Stimulated activated CD8-positive, alpha-beta memory T cell treated with anti-CD3 and anti-CD28 coated beads, Interleukin-12 subunit alpha, Interleukin-12 subunit beta, amount 100 ng/mL, for 1 hour (primary cell): ENCODE measurements at places on chromosomes 4 and X.

GRCh38 chrX:74551934-74552333, 62.5 kb downstream of the RLIM start:
- DNase-seq = no peak

DNA sequence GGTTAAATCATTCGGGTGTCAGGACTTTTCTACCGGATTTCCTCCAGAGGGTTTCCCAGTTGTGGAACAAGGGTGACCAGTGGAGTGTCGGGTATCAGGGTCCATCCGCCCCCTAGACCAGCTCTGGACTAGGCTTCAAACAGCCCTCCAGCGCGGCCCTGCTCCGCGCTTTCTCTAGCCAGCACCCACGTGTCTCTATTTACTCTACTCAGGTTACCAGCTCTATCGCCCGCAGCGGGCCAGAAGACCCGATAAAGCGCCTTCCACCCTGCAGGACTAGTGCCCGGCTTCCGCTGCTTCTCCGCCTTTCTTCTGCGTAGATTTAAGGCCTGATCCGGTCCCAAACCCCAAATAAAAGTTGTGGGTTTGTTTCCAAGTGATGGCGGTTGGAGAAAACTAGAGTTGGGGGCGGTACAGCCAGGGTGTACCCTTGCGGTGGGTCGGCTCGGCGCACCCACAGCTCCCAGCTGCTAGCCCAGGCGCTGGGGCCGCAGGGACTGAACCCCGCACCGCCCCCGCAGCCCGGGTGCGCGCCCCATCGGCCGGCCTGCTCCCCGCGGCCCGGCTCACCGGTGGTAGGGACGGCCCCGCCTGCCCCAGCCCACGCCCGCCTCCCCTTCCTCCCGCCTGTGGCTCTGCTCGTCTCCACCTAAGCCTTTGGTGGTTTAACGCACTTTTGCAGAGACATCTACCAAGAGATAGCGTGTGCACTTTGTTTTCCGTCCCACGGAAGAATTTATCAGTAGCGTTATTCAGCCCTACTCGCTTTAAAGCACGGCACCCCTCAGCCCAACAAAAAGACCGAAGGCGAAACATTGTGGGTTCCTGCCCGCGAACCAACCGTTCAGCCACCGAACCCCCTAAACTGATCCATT, 2.1 kb downstream of the LEF1 start:
- no peak for DNase-seq

DNA sequence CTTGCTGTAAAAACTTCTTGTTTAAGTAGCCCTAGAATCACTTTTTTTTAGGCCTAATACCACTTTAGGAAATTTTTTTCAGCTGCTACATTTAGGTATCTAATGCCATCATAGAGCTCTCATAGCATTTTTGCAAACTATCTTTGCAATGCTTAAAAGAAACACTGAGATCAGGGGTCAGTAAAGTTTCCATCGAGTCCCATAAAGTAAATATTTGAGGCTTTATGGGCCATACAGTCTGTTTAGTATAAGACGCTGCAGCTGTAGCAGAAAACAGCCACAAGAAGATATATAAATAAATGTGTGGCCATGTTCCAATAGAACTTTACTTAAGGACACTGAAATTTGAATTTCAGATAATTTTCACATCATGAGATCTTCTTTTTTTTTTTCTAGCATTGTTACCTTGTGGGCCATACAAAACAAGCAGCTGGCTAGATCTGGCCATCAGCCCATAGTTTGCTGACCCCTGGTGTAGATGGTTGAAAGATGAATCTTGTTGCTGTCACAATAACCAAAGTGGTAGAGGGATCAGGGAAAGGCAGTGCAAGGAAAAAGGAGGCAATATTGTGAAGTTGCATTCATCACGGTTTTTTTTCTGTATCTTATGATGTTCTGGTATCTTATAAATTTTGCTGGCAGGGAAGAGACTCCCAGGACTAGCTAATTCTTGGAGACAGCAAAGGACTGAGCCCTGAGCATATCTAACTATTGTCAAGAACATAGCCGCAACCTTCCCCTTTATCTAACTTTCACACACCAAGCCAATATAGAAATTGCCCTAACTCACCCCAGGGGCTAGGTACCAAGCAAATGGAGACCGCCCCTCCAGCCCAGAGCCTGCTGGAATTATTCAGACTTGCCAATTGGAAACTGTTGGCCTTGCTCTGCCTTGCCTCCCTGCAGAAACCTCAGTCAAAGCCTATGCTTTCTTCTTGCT, 46.6 kb downstream of the RASGEF1B start:
- DNase-seq = no peak

GRCh38 chr4:164501074-164501473, 252.9 kb upstream of the SMIM31 start:
- no peak for DNase-seq

DNA sequence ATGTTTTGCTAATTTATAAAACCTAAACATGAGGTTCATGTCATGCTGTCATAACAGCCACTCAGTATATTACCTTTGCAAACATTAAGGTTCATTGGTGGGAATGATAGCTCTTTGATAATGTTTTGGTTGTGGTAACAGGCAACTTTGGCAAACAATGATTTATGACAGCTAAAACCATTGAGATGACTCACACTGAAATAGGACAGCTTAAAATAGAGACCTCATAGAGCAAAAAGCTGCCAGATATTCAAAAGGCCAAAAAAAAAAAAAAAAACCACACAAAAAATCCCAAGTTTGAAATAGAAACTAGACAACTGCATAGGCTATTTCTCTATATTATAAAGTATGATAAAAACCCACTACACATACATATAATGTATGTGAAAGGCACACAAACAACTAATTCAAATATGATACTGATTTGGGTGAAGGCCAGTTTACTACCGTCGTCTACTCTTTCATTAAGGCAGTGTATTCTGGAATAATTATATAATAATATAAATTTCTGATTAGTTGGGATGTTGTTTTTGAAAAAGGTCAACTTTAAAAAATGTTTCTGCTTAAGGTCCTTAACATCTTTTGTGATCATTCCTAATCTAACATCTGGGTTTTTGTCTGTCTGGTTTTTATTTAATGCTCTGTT, 646.0 kb upstream of the PITX2 start:
- DNase-seq = no peak

DNA sequence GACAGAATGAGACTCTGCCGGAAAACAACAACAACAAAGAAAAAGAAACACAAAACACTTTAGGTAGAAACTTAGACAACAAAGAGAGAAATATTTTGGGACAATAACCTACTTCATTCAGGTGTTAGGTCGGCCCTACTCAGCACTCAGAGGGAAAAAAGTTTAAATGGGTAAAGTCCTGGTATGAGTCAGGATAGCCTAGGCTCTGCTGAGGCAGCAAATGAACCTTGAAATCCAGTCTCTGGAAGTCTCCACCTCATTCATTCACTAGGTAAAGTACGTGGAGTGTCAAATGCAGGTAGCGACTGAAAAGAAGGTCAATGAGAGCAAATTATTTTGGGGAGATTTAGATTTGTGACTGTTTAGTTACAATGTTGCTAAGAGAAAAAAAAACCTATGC, 127.4 kb downstream of the FHDC1 start:
- no peak for DNase-seq

DNA sequence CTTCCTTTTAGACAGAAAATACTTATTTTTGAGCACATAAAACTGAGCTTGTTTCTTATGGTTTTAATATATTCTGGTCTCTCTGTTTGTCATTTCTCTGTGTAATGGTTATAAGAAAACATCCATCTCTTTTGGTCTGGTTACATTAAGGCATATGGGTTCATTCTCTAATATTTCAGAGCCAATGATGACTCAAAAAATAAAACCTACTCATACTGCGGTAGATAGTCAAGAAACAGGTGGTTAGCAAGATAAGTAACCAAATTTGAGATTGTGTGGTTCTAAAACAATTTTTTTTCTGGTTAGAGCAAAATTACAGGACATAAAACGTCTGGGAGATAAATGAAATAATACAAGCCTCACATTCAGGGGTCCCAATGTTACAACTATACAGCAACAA, 654.5 kb downstream of the STIM2 start:
- no peak for DNase-seq

GRCh38 chr4:128908735-128909134, 99.2 kb downstream of the JADE1 start:
- DNase-seq = no peak

GRCh38 chrX:63350465-63350877, 661 bp downstream of the SPIN4 start:
- DNase-seq = no peak

DNA sequence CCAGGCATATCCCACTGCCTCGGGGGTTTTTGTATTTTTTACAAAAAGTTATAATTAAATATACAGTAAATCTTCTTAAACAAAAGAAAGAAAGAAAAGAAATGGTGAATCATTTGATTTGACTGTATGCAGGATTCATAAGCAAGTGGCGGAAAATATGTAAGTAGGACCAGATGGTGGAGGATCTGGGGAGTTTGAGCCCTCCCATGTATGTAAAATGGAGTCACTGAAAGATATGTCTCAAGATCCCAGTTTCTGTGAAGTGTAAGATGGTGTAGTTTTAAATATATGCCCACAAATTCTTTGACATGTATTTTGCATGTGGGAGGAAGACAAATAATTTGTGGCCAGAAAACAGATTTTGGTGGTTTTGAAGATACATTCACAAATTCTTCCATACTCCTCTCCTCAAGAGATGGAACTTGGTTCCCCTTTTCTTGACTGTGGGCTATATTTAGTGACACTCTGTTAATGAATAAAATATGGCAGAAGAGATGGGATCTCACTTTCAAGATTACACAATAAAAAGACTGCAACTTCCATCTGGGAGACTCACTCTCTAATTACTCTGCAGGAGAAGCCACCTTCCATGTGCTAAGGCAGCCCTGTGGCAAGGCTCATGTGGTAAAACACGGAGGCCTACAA, 133.6 kb upstream of the S100G start:
- DNase-seq = no peak

- no peak for DNase-seq
These were observed 837 bp downstream of the CITED1 start for GRCh38 chrX:72304877-72305276.

DNA sequence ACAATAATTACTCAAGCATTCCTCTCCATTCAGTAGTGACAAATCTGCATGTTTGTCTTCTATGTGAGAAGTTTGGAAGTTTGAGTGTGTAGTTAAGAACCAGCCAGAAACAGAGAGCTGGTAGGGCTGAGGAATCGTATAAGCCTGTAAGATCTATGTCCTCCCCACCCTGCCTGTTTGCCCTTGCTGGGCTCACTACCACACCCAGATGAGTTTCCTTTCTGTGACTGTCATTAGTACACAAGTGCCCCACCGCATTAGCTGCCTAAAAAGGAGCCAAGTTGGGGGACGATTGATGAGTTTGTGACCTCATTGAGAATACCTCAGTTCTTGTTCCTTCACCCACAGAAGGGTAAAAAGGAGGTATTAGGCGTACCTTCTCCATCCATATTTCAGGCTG, 28.3 kb downstream of the DOCK11 start:
- DNase-seq = peak; percentile 25

GRCh38 chr4:181684310-181684709, 558.9 kb upstream of the TENM3 start:
- DNase-seq = no peak

DNA sequence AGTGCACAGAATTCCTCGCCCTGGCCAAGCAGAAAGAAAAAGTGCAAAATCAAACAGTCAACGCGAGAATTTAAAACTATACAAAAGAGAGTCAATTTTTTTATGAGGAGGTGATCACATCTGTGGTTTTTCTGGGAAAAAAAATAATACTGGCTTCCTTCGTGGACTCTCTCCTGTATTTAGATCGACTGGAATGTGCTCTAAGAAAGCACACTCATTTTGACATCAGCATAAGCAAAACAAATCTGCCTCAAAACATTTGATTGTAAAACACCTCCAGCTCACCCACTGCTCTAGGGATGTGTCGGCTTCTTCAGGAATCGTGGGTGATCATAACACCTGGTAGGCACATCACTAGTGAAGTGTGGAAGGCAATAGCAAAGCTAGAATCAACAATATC, 417.4 kb upstream of the FAT1 start:
- no peak for DNase-seq

- no peak for DNase-seq
These were observed 1.8 kb upstream of the TMEM164 start for GRCh38 chrX:110000847-110001713.

DNA sequence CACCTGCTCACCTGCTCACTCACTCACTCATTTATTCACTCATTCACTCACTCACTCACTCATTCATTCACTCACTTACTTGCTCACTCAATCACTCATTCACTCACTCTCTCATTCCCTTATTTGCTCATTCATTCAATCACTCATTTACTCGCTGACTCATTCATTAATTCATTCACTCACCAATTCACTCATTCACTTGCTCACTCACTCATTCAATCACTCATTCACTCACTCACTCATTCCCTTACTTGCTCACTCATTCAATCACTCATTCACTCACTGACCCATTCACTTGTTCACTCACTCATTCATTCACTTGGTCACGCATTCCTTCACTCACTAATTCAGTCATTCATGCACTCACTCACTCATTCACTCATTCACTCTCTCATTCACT, 88.7 kb upstream of the AFAP1 start:
- no peak for DNase-seq

DNA sequence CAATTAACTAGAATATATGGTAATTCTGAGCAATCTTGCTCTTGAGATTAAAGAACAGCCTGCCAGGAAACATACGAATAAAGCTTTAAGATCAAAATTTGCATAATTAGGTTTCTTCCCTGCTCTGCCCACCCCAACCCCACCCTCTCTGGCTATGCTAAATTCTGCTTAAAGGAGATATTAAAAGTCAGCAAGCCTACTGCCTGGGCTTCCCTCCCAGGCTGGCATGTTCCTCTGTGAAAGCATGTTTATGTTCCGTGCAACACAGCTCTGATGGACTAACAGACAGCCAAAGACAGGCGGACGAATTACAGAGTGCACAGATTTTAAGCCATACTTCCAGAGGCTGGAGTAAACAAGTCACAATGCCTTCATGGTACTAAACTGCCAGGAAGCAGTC, 28.4 kb downstream of the CD99L2 start:
- no peak for DNase-seq

GRCh38 chr4:23945451-23946017, 55.7 kb upstream of the PPARGC1A start:
- no peak for DNase-seq

GRCh38 chr4:184722798-184723197, 11.1 kb downstream of the CENPU start:
- no peak for DNase-seq

GRCh38 chr4:159829184-159829583, 726.3 kb downstream of the RAPGEF2 start:
- no peak for DNase-seq

DNA sequence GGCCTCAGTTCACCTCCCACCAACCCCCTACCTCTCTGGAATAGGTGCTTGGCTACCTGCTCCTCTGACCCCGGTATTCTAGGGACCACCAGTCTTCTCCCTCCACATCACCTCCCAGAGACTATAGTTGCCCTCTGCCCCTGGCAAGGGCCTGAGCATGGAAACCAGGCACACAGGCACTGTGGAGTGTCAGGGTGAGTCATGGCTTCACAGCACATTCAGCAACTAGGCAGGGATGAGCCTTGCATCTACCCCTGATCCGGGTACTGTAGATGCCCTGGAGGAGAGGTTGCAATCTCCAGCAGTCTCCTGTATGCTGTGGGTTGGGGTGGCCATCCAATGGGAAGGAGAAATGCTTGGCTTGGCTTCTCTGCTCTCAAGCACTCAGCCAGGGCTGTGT, 472.7 kb downstream of the IDS start:
- no peak for DNase-seq

GRCh38 chrX:24339911-24340310, 20.5 kb upstream of the SUPT20HL1 start:
- DNase-seq = no peak

GRCh38 chr4:96193061-96193460, 353.2 kb downstream of the PDHA2 start:
- no peak for DNase-seq
